ENCODE measurements at places on chromosomes 6 and 20.

DNA sequence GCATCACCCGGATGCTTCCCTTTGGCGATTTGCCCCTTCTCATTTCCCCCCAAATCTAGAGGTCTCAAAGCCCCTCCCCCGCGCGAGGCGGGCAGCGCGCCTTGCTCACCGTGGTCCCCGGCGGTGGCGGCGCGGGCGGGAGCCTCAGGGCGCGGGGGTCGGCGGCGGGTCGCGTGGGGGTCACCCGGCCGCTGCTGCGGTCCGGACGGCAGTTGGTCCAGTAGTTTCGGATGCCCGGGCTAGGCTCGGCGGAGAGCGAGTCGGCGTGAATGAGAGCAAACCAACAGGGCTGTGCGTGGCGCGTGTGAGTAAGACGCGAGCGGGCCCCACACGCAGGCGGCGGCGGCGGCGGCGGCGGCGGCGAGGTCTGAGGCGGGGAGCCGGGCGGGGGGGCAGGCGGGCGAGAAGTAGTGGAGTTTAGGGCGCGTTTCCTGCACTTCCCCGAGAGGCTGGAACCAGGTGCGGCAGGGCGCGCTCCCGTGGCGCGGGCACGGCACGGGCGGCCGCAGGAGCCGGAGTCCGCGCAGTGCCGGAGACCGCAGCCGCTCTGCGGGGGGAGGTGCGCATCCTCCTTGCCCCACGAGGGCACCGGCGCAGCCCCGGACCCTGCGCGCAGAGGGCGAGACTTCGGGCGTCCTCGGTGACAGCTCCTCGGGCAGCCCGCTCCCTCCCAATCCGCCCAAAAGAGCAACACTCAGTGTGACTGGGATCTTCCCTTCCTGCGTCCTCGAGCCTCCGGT is 567 bp downstream of the HS3ST5 start:
- DNase-seq: no peak

- no peak for DNase-seq
Measured at GRCh38 chr20:58492795-58493524, 22.2 kb downstream of the APCDD1L start.

GRCh38 chr20:59725476-59726280 is 121.3 kb downstream of the PHACTR3 start:
- no peak for DNase-seq

DNA sequence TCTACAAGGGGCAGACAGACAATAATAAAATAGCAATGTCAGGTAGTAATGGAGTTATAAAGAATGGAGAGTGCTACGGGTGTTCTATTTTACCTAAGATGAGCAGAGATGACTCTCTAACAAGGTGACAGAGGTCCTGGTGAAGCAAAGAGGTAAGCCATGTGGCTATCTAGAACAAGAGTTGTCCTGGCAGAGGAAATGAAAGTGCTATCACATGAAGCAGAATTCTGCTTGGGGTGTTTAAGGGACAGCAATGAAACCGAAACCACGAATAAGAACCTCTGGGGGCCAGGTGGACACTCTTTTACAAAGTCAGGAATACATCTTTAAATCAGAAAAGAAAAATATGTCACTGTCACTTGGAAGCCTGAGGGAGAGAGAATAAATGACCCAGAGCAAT is 37.9 kb upstream of the IRAK1BP1 start:
- DNase-seq: no peak

- DNase-seq: no peak
Measured at GRCh38 chr6:108526739-108527174, 34.0 kb upstream of the FOXO3 start.

GRCh38 chr6:24919056-24919892 is 16.5 kb downstream of the RIPOR2 start:
- DNase-seq: no peak

DNA sequence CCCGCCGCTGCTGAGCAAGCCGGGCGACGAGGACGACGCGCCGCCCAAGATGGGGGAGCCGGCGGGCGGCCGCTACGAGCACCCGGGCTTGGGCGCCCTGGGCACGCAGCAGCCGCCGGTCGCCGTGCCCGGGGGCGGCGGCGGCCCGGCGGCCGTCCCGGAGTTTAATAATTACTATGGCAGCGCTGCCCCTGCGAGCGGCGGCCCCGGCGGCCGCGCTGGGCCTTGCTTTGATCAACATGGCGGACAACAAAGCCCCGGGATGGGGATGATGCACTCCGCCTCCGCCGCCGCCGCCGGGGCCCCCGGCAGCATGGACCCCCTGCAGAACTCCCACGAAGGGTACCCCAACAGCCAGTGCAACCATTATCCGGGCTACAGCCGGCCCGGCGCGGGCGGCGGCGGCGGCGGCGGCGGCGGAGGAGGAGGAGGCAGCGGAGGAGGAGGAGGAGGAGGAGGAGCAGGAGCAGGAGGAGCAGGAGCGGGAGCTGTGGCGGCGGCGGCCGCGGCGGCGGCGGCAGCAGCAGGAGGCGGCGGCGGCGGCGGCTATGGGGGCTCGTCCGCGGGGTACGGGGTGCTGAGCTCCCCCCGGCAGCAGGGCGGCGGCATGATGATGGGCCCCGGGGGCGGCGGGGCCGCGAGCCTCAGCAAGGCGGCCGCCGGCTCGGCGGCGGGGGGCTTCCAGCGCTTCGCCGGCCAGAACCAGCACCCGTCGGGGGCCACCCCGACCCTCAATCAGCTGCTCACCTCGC is 1.5 kb downstream of the ARID1B start:
- DNase-seq: peak; percentile 30

- DNase-seq: no peak
Measured at GRCh38 chr6:102229271-102229670, 835.8 kb downstream of the GRIK2 start.

DNA sequence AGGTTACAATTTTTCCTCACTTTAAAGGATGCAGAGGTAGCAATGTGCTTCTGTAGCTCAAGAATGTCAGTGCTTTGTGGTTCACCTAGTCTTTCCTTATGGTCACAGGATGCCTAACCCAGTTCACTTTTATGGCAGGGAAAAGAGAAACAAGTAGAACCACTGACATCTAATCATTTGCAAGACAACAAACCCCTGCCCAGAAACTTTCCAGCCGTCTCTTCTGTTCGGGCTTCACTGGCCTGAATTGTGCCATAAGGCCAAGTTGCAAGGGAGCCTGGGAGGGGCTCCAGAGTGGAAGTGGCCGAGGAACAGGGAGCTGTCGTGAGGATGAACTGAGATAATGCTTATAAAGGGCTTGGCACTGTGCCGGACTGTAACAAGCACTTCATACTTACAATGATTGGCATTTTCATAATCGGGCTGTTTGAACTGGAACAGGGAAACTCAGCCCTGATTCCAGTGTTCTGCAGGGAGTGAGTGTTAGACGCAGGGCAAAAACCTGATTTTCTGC is 212.6 kb downstream of the BCAS1 start:
- DNase-seq: no peak

- no peak for DNase-seq
Measured at GRCh38 chr6:71579902-71580301, 291.3 kb downstream of the OGFRL1 start.

DNA sequence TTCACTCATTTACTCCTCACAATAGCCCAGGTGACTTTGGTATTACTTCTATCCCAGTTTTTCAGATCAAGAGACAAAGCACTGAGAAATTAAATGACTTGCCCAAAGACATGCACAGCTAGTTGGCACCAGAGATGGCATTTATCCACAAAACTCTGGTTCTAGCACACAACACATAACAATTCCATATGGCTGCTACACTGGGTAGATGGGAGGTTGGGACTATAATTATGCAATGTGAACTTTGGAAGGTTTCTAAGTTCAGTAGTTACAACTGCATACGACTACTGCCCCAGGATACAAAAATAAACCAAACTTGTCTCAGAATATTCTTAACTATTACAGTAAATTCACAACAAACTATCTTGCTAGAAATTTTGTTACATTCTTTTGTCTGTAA is 54.2 kb upstream of the MLIP start:
- no peak for DNase-seq

DNA sequence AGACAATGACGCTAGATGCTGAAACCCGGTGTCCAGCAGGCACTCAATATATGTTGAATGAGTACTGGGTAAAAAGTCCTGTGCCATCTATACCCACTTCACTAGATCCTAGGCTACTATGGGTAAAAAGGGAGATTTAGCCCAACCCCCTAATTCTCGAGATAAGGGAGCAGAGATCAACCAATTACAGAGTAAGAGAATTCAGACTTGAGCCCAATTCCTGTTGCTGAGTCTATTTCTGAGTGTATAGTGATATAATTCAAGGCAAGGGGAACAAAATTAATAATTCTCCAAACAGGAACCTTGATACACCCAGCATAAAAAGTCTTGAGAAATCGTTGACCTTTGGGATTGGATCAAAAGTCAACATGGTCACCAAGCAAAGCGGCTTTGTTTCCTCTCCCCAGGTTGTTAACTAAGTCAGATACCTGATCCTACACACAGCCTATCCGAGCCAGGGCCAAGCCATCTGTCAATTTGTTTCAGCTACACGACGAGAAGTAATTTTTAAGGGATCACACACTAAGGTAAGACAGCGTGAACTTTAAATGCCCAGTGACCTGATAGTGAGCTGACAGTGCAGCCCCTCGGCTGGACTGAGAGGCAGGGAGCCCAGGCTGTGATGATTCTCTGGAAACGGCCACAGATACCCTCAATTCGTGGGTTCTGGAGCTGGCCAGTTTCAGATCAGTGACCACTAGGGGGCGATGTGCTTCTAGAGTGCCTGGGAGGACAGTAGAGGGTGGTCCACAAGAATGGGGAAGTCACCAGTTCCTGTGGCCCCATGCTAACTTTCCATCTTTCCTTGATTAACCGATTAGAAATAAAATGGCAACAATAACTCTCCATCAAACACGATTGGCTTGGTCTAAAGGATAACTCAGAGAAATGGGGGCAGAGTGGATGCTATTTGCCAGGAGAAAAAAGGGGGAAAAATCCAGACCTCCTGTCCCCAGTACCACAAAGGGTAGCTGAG is 46.2 kb downstream of the SLC22A23 start:
- DNase-seq: peak; percentile 47

DNA sequence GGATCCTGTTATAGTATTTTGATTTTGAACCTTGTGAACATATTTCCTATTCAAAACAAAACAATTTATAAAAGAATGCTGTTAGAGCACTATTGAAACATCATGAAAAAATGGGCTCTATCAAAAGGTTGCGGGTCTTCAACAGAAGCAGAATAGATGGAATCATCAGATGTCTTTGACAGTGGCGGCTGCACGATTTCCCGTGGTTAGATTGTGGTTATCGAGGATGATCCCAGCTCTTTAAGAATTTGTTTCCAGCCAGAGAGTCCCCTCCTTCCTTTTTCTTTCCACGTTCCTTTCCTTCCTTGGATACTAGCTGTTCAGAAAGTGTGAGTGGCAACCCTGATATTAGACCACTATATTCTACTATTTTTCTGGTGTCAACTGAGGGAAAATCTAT is 163.4 kb downstream of the FARS2 start:
- DNase-seq: no peak

- DNase-seq: no peak
Measured at GRCh38 chr6:25872814-25873213, 1.2 kb downstream of the SLC17A3 start.

DNA sequence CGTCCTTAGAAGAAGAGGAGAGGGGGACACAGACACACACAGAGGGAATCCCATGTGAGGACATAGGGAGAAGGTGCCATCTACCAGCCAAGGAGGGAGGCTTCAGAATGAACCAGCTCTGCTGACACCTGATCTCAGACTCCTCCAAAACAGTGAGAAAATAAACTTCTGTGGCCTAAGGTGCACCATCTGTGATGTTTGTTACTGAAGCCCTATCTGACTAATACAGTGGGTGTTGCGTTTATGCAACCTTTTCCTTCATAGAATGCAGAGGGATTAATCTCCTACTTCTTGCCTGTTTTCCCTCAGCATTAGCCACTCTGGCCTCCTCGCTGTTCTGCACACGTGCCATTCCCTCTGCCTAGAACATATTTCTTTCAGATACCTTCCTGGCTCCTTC is 81.5 kb upstream of the EDN1 start:
- DNase-seq: no peak

DNA sequence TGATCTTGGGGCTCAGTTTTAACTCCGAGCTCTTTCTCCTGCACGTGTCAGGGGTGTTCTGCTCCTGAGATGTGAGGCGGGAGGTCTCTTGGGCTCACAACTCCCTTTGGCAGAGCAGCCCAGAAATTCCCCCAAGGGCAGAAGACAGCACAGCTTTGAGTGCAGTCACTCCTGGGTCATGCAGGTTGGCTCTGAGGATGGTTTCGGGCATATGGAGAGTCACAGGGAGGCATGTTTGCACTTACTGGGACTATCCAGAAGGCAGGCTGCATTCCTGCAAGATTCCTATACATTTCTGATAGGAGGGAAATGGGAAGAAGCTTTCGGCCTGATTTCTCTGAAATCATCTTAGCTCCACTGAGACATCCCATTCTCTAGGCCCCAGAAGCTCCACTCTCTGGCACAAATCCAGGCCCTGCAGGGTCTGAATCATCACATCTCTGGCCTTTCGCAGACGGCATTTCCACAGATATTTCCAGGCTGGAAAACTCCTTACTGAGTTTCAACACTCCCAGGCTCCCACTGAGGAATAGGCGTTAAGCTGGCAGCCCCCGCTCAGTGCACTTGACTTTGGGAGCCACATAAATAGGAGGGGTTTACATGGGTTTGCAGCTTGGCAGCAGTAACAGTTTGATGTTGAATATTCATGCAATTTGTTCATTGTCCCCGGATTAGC is 39.7 kb downstream of the AGPAT4 start:
- DNase-seq: no peak

GRCh38 chr6:63236398-63236817 is 25.1 kb downstream of the FKBP1C start:
- no peak for DNase-seq

DNA sequence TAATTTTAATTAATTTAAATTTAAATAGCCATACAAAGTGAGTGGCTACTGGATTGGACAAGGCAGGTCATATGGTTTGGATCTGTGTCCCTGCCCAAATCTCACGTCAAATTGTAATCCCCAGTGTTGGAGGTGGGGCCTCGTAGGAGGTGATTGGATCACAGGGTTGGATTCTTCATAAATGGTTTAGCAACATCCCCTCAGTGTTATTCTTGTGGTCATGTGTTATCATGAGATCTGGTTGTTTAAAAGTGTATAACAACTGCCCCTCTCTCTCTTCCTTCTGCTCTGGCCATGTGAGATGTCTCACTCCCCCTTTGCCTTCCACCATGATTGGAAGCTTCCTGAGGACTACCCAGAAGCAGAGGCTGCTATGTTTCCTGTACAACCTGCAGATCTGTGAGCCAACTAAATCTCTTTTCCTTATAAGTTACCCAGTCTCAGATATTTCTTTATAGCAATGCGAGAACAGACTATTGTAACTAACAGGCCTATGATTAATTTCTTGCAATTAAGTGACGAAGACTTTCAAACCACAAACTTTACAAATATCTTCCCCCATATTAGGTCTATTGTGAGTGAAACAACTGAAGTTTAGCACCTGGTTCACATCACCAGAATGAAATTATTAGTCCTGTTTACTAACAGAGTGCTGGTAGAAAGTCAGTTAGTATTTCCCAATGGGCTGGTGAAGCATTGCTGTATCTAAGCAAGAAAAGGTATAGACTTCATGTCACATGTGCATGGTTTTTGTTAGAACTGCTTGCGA is 60.0 kb upstream of the TNFAIP3 start:
- no peak for DNase-seq

GRCh38 chr20:59948828-59949720 is 8.9 kb downstream of the FAM217B start:
- no peak for DNase-seq

Measured in stimulated activated CD8-positive, alpha-beta memory T cell treated with anti-CD3 and anti-CD28 coated beads, Interleukin-2, amount 100 ng/mL, for 48 hours (primary cell).